Large intestine (tissue), 12 donors: ENCODE measurements at places on chromosomes 7 and 10. TPM values are rescaled to one million over a fixed set of nuclear protein-coding genes. Genes with fewer than 3 reads are reported as not detected.
A peak's percentile ranks its signal among the peaks of the same experiment; 100 is the strongest.

DNA sequence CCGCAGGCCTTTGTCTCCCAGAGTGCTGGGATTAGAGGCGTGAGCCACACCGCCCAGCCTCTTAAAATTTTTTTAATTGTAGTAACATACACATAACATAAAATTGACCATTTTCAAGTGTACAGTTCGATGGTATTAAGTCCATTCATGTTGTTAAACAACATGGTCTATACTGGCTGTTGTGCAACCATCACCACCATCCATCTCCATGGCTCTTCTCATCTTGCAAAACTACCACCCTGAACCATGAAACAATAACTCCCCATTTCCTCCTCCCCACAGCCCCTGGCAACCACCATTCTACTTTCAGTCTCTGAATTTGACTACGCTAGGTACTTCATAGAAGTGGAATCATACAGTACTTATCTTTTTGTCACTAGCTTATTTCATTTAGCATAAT, 7.9 kb upstream of the ZFYVE27 start:
- no peak for DNase-seq

DNA sequence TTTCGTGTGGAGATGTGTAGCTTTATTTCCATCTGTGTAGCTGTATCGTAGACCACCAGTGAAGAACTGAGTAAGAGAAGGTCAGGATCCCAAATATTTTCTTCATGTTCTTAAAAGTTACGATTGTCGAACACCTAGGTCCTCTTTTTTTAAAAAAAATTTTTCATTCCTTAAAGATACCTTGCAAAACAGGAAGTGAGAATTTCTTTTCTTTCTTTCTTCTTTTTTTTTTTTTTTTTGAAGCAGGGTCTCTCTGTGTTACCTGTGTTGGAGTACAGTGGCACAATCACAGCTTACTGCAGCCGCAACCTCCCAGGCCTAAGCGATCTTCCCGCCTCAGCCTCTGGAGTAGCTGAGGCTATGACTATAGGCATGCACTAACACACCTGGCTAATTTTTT, 60.8 kb downstream of the PHTF2 start:
- no peak for DNase-seq

PDIA4 gene
- polyA plus RNA-seq: 134 TPM

PRKG1 gene
- 12.0 TPM for polyA plus RNA-seq

DNA sequence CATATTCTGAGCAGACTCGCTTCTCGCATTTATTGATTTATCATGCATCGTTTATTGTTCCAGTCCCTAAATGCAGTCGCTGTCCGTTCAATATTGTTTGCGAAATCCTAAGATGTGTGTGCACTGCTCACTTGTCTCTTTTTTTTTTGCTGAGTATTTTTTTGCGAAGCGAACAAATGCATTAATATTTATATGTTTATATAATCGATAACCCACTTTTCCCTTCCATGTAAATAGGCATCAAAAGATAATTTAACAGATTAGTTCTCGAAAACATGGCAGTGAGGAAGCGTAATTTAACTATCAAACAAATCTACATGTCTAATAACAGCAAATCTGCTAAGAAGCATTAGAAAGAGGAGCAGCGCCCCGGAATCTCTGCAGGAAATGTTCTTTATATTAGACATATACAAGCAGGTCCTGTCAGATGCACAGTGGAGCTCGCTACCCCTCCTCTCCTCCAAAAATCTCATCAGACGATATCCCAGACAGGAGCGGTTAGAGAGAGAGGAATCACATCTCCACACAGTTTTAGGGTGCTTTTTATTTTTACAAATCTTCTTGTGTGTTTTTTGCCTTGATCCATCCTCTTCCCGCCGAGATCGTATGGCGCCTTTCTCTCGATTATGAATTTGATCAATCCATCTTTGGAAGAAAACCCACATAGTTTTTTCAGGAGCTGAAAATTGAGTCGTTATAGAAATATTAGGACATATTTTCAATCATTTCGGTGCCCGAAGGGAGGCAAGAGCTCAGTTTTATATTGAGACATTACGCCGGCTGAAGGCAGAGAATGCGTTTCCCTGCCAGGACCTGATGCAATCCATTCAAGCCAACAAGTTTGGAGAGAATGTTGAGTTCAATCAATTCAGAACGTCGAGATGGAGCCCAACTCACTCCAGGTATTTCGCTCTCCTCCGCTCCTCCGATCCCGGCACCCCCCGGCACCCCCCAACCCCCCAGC, at the start of gene ARID5B:
Gene ARID5B (plus strand): TSS at position 871 of the 964 bp plus-strand sequence. CDS start 11 bp downstream, at position 882.
- peak; percentile 17 for DNase-seq

LIPM gene
- 0.04 TPM for polyA plus RNA-seq

AASS gene
- 29.6 TPM for polyA plus RNA-seq

GRCh38 chr7:12481722-12482121, 78.1 kb upstream of the VWDE start:
- DNase-seq: no peak

DNA sequence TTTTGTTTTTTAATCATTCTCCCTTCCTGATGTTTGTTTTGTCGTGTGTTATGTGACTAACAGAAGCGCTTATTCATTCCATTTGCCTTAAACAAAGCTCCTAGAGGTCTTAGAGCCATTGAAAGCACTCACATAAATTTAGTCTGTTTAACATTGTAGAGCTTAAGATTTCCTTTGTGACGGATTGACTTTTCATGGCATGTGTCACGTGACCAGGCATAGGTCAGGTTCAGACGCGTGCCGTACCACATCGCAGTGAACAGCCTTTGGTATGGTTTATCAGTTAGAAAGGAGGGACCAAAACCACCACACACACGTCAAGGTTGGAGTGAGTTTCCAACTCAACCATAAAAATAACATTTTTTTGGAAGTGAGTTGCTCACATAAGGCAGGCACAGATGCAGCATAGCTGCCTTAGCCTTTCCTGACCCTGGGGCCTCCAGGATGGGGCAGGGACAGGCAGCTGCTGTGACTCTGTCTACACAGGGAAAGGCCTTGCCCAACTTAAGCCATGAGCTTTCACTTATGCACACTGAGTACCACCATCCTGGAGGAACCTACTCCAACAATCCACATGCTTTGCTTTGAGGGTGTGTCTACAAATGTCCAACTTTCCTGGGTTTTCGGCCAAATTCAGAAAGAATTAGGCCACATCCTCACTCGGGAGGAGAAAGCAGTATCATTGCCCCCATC, 55.5 kb downstream of the WDFY4 start:
- no peak for DNase-seq

ZNF853 gene
- 5.7 TPM for polyA plus RNA-seq

GRCh38 chr10:111923032-111923431, 260.5 kb downstream of the GPAM start:
- DNase-seq: no peak

DNA sequence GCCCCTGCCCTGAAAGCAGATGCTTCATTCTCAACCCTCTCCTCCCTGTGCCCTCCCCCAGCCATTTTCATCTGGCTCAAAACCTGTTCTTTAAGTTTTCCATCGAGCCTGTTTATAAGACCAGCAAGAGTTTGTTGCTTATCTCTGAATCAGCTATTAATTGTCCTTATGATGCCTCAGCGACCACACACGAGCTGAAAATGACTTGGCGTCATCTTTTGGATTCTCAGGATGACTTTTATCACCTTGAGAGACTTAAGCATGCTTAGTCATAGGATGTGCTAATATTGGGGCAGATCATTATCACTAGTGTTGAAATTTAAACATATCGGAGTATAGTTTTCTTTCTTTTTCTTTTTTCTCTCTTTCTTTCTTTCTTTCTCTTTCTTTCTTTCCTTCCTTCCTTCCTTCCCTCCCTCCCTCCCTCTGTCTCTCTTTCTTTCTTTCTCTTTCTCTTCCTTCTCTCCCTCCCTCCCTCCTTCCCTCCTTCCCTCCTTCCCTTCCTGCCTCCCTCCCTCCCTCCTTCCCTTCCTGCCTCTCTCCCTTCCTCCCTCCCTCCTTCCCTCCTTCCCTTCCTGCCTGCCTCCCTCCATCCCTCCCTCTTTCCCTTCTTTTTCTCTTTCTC, 184.5 kb downstream of the PHTF2 start:
- no peak for DNase-seq

DNA sequence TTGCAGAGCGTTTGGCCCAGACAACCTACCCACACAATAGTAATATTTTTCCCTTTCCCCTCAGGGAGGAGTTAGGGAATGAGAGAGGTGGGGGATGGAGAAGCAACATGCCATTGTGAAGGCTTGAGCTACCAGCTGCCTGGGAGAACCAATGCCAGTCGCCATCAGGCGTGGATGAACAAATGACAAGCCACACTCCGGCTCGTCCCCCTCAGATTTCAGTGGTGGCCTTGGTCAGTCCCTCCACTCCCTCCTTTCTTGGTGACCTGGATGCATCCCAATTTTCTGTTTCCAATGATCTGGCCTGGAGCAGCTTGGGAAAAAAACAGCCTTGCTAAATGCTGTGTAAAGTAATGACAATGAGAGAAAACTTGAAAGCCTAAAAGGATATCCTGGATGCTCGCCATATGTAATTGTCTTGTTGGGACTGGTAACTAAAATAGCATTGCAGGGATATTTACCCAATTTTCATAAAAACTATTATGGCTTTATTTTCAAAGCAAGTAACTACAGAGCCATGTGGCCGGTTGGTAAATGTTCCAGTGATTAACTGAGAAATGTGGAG, 110.7 kb downstream of the ICA1 start:
- no peak for DNase-seq

DNA sequence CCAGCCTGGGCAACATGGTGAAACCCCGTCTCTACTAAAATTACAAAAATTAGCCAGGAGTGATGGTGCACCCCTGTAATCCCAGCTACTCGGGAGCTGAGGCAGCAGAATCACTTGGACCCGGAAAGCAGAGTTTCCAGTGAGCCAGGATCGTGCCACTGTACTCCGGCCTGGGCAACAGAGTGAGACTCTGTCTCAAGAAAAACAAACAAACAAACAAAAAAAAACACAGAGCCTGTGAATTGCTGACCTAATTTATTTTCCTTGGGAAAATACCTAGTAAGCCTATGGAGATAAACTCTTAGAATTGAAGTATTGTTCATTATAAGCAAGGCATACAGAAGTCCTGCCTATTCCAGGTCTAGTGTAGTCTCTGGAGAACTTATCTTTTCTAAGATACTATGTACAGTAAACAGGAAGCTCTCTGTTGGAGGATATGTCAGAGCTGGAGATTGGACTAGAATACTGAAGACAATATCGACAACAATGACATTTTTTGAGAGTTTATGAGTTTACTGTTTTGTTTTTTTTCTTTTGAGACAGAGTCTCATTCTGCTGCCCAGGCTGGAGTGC, 14.9 kb downstream of the GTF2I start:
- no peak for DNase-seq

MAT1A gene
- 0.10 TPM for polyA plus RNA-seq

EMX2 gene
- polyA plus RNA-seq: not detected
